Hematopoietic multipotent progenitor cell treated with erythropoietin and hydrocortisone succinate and interleukin-3 and kit ligand, for 15 days (in vitro differentiated cells): ENCODE measurements at places on chromosomes 12 and 14.
A peak's percentile ranks its signal among the peaks of the same experiment; 100 is the strongest.

DNA sequence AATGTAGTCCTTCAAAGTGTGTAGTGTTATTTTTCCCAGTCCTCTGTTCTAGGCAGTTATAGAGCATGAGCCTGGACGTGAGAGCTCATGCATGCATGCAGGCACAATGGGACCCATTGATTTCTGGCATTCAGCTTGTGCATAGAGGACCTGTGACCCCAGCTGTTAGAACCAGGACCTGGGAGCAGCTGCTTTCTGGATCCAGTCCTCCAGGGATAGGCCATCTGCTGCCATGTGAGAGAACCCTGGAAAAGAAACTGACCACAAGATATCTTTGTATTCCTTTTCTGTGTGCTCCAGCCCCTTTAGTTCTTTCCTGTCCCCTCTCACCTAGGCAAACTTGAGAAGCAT, 76.9 kb downstream of the SUSD6 start:
- no peak for DNase-seq

DNA sequence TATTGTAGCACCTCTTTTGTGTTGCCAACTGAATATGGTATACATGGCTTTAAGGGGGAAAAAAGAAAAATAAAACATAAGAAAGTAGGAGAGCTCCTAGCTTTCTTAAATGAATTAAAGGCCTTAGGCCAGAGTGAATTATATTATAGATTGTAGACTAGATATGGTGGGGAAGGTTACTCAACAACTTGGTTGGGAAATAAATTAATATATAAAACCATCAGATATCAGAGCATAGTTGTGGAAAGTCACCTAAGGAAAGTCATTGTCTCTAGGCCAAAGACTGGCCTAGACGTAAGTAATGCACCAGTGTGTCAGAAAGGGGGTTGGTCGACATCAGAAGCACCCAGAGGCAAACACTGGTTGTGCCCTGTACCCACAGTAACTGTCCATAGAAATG, 391.8 kb downstream of the RAD51B start:
- no peak for DNase-seq

DNA sequence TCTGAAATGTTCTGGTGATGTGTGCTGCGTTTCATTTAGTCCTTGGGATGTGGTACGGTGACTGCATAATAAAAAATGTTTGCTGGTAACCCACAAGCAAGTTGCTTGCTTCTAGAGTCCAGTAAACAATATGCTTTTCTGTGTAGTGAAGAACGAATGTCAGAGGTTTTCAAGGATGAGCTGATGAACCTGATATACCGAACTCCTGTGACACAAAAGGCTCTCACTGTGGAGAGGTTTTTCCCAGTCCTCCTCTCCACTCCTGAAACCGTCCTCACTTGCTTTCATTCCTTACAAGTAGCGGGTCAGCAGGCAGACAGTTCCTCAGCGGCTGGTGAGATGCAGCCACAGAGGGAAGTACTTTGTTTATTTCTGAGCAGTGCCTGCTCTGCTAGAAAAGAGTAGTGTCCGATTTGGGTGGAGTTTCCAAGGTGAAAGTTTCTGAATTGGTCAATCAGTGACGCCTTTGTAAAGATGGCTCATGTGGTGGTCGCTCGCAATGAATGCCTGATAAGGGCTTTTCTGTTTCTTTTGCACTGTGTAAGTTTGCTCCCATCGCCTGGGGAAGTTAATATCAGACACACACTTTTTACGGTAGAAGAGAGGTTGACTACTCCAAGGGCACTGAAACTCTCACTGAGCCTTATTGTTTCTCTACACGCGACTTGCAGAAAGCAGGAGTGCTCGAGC, 3.0 kb downstream of the ETV6 start:
- peak; percentile 8 for DNase-seq

DNA sequence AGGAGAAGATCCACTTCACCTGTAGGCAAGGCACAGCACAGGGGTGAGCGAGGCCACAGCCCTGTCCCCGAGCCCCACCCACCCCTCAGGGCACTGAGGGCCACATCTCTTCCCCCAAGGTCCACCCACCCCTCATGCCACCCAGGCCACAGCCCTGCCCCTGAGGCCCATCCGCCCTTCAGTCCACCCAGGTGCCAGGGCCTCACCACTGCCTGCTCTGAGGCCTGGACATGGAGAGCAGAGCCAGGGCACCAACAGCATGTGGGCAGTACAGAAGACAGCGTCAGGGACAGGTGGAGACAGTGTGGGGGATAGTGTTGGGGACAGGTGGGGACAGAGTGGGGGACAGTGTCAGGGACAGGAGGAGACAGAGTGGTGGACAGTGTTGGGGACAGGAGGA, 138.3 kb downstream of the TMEM121 start:
- no peak for DNase-seq

- no peak for DNase-seq
These were observed 58.7 kb downstream of the TMEM132C start for GRCh38 chr12:128325646-128326045.
